ENCODE measurements at places on chromosomes 4 and X.

- DNase-seq, result no peak
Observed at GRCh38 chr4:10877076-10877475, 192.5 kb upstream of the CLNK start.

DNA sequence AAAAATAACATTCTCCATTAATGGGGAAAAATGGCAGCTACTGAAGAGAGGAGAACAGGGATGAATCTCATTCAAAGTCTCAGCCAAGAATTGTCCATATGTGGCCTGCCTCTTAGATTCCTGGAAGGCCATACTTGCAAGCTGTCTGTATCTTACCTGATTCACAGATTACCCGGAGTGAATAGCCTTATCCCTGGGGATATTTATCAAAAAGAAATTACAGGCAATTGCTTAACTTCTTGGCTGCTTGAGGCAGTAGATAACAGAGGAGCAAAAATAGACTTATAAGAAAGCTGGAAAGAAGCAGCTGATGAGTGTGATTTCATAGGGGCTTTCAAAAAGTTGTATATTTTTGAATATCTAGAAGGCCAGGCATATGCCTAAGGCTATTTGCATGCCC, 68.8 kb upstream of the PPP1R2C start:
- no peak for DNase-seq

GRCh38 chrX:15215366-15215765, 54.5 kb downstream of the ASB9 start:
- DNase-seq, result no peak

- DNase-seq, result no peak
Observed at GRCh38 chr4:19522966-19523365, 728.7 kb upstream of the SLIT2 start.

- DNase-seq, result no peak
Observed at GRCh38 chrX:111339212-111339611, 68.9 kb upstream of the CAPN6 start.

GRCh38 chr4:95219109-95219508, 329.7 kb downstream of the UNC5C start:
- no peak for DNase-seq

DNA sequence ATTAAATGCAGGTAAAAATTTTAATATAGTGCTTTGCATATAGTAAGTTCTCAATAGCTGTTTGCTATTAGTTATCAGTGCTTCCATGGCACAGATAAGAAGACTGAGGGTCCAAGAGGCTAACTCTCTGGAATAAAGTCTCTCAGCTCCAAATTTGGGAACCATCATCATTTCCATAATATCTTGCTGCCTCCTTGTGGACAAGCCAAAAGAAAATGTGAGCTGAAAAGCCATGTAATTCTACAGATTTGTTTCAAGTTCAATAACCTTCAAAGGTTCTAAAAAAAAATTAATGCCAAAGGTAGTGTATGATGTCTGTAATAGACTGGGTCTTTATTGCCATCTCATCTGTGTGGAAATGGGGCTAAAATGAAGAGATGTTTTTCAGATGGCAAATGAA, 136.9 kb upstream of the VCX start:
- no peak for DNase-seq

Data from central memory CD4-positive, alpha-beta T cell (primary cell).